CD4-positive, alpha-beta T cell (primary cell): ENCODE measurements at places on chromosomes 16 and 17.
A peak's percentile ranks its signal among the peaks of the same experiment; 100 is the strongest.

- no peak for DNase-seq
Observed at GRCh38 chr16:86345516-86345915, 164.8 kb upstream of the FOXF1 start.

- DNase-seq, result no peak
Observed at GRCh38 chr17:63290351-63290750, 155.8 kb downstream of the CYB561 start.

- no peak for DNase-seq
Observed at GRCh38 chr17:5203908-5204294, 12.2 kb upstream of the ZNF594 start.

DNA sequence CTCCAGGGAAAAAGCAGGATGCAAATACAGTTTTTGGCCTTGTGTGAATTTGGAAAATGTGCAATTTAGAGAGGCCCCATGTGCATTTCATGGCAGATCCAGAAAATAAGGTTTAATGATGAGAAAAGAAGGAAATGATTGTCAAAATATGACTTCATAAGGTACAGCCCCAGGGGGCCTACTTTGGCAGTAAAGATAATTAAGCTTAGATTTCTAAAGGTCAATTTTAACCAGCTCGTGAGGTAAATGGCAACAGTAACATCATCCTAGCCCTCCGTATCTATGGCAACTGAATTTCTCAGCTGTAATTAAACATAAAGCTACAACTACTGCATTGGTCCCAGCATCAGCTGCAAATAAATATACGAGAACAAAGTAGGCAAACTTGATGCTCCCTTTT lies 30.0 kb upstream of the PRSS54 start:
- no peak for DNase-seq

GRCh38 chr17:6470751-6471521 lies 26.7 kb downstream of the PIMREG start:
- DNase-seq, result no peak

GRCh38 chr17:36506831-36507230 lies 20.4 kb downstream of the ZNHIT3 start:
- DNase-seq, result no peak

DNA sequence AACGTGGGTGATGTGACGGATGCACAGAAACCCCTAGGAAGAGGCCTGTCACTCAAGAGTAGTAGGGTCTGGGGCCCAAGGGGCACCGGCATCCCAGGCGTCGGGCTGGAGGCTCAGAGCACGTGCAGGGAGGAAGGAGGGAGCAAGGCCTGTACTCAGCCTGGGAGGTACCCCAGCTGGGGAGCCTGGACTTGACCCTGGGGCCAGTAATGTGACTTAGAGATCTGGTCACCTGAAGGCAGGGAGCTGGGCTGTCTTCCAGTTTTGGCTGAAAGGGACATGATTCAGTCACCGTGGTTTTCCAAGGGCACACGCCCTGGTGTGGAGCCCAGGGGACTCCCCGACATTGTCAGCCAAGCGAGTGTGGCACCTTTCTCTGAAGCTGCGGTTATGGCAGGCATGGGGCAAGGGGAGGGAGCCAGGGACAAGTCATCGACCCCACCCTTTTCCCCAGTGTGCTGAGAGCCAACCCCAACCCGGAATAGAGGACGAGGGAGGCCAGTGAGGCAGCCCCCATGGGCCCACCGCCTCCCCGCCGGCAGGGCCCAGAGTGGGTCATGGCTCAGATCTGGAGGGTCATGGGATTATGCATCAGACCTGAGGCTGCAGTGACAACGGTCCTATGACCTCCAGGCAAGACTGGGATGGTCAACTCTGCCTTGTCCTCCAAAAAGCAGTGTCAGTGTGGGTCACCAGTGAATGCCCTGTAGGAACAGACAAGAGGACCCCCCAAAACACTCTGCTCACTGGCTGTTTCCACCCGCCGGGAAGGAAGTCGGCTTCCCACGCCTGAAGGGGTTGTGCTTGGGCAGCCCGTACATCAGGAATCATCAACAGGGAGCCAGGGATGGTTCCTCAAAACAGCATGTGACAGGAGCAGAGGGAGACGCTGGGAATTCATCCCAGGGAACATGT lies 41.9 kb downstream of the MEAK7 start:
- peak; percentile 20 for DNase-seq

DNA sequence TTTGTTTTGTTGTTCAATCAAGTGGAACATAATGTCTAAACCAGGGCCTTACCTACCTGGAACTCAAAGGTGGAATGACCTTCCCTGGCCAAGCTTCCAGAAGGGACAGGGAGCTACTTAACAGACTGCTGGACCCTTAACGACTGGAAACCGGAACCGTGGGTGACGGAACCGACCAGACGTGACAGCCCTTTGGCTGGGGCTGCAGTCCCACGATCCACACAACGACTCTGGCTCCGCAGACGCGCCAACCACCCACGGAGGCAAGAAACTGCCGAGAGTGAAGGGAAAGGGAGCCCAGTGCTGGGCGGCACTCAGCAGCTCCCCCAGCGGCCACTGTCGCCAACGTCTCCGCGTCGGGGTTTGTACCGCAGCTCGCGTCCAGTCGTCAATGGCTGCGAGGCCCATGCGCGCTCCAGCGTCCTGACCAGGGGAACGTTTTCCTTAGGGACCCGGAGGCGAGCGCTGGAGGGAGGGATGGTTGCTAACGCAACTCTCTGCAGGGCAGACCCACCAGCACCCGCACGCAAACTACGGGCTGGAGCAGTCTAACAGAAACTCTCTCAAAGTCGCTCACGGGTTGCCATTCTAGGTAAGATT lies 5.5 kb upstream of the KIF22 start:
- DNase-seq, result peak; percentile 74

DNA sequence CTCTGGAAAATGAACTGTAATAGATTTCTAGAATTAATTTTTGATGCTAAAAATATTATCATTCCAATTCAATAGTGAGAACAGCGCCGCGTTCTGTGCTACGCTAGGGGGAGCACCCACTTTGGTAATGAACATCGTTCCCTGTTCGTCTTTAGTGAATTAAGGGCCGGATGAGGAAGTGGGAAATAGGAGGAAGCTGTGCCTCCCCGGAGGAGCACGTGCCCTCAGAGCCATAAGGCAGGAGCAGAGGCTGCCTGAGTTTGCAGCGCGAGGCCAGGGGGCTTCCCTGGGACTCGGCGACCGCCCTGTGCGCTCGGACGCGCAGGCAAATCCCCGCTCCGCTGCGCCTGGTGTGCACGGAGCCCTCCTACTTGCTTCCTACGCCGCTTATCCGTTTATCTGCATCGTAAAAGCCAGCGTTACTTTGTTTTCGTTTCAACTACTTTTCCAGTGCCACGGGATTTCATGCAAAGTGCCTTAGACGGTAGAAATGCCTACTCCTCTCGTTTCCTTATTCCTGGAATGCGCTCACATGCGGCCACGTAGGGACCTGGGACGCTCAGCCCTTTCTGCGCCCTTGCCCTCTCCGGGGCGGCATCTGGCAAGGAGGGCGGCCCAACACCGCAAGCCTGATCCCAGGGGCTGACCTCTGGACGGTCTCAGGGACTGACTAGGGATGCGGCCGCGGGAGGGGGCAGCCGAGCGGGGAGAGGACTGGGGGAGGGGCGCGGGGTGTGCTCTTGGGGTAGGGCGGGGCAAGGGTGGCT lies 76.4 kb downstream of the KCNJ12 start:
- peak; percentile 16 for DNase-seq

- DNase-seq, result no peak
Observed at GRCh38 chr16:20004931-20005330, 68.8 kb downstream of the GPR139 start.

DNA sequence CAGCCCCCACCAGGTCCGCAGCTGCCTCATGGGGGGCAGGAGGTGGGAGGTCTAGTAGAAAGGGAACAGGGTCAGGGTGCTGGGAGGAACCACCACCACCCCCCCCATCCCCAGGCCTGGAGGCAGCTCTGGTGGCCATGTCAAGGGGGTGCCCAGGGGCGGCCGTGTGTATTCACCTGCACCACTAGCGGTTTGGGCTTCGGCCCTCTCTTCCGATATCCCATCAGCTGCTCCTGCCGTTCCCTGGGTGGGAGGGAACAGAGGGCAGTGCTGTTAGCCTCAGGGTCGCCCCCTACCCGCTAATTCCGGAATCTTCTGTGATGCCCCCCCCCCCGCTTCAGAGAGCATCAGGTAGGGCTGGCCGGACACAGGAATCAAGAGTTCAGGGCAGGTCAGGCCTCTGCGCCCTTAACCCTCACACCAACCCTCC lies 3.8 kb downstream of the CBX4 start:
- DNase-seq, result no peak

DNA sequence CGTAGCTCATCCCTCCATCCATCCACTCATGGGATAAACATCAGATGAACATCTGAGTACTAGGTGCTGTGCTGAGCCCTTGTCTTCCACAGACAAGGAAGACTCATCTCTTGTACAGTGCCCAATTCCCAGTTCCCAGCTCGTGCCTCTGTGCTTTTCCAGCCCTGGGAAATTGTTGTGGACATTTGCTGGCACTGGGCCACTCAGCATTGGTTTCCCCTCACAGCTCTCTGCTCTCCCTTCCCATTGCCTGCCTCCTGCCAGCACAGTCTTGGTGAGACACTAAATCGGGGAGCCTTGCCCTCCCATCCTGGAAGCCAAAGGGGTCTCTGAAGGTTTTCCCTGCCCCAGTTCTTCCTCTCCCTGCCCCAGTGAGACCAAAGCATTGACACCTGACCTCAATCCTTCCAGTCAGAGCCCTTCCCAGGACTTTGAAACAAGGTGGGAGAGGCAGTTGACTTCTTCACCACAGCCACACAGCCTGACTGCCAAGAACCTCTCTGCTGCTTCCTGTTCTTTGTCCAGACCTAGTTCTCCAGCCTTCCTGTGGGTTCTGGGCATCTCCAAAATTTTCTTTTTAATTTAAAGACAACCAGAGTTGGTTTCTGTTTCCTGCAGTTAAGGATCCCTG lies 50.2 kb downstream of the WSB1 start:
- DNase-seq, result no peak

GRCh38 chr17:82097919-82098168 lies 192 bp downstream of the FASN start:
- no peak for DNase-seq

DNA sequence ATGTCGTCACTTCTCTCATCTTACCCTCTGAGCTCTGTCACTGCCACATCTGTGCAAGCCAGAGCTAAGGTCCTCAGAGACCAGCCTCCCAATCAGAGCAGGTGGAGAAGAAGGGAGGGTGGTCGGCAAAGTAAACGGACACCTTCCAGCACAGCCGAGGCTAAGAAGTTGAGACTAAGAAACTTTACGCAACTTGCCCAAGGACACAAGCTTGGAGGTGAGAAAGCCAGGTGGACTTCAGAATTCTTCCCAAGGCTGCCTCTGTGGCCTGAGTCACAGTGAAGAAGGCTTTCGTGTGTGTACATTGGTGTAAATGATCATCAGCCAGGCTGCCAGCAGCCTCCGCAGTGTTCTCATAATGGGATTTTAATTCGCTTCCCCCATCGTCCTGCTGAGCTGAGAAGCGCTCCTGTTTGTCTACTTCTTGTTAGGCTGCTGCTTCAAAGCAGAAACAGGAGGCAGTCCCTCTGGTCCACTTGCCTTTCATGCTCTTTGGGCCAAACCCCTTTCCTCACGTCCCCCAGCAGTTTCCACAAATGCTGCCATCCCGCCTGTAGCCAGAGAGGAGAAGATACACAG lies 125.0 kb upstream of the RPL38 start:
- no peak for DNase-seq

GRCh38 chr16:14454391-14454790 lies 175.7 kb downstream of the PARN start:
- DNase-seq, result no peak

DNA sequence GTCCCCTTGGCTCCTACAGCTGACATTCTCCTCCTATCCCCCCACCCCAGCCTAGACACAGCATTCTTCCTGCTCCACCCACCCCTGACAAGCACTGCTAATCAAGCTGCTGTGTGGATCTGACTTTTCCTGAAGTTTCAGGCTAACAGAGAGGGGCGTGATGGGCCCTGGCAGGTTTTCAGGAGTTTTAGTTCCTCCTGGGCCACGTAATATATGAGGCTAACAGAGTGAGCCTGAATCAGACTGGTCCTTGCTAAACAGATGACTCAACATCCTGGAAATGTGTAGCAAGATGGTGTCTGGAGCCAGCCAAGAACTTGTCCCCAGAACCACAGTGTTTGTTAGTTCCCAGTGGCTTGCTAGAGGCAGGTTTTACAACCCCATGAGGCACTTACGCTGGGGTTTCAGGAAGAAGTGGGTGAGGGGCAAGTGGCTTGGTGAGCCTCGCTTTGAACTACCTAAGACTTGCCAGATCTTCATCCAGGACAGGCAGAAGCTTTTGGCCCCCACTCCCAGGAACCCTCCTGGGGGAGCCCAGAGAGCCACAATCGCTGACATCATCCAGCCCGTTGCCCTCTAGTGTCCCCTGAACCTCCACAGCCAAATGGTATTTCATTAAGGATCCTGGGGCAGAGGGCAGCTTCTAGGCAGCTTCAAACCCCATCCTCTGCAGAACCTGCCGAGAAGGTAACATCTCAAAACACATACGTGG lies 15.9 kb downstream of the TMEM92 start:
- DNase-seq, result peak; percentile 12

GRCh38 chr17:59725691-59726090 lies 18.2 kb downstream of the VMP1 start:
- DNase-seq, result no peak

DNA sequence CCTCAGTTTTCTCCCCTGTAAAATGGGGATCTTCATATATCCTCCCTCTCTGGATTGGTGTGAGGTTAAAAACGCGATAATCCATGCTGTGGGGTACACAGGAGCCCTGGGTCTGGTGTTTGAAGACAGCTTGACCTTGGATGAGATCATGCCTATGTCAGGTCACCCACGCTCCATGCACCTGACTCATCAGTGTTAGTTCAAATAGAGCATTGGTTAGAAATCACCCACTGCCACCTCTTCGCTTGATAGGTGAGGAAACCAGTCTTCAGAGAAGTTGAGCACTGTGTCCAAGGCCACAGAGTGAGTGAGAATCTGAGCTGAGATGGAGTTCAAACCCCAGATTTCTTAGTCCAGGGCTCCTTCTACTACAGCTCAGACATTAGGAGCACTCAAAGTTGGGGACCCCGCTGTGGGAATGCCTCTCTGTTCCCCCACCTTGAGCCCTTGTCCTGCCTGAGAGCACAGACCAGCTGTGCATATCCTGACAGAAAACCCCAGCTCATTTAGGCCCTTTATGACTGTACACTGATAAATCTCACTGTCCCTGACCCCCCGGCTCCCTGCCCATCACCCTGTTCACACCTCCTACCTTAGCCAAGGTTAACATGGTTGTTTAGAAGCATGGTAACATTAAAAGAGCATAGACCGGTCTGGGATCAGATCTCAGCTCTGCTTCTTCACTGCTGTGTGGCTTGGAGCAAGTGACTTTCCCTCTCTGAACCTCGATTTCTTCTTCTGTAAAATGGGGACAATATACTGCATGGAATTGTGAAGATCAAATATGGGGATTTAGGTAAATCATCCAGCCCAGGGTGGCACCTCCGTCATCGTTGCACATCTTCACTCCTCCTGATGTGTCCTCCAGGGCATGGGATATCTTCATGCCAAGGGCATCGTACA lies 22.4 kb upstream of the LGALS9 start:
- no peak for DNase-seq

GRCh38 chr16:30893417-30893743 lies 497 bp downstream of the BCL7C start:
- no peak for DNase-seq

DNA sequence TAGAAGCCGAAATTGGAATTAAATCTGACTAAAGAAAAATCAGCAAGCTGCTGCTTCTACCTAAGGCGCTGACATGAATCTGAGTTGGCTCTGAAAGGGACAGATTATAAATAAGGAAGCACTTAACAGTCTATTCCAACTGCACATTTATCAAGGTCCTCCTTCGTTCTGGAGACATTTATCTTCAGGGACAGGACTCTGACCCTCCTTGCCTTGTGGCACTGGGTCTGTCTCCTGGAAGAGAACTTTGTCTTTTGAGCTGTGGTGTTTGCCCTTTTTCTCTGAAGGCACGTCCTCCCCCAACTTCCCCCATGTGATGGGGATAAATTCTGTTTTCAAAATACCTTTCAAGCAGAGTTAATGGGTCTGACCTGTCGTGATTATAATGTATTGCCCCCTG lies 47.0 kb upstream of the MARCHF10 start:
- DNase-seq, result no peak
